Mesothelial cell of epicardium (in vitro differentiated cells): ENCODE measurements at places on chromosomes 5 and 9. TPM values are rescaled to one million over a fixed set of nuclear protein-coding genes. Genes with fewer than 3 reads are reported as not detected.

CCDC171 gene
- 7.3 to 9.8 TPM (median 8.3 TPM) in 3 replicates for total RNA-seq

IL4 gene
- not detected in 3 replicates for total RNA-seq

TMEM232 gene
- total RNA-seq: 5.2 to 6.5 TPM (median 5.7 TPM) in 3 replicates

TAF1L gene
- total RNA-seq: 0.05 TPM in 1 of 3 replicates, not detected in the others

ZDHHC11B gene
- total RNA-seq: 0.69 to 0.90 TPM (median 0.74 TPM) in 3 replicates

HACD4 gene
- 3.0 TPM in 3 replicates for total RNA-seq

PCDHB8 gene
- 2.3 to 2.4 TPM (median 2.4 TPM) in 3 replicates for total RNA-seq
